NCI-H526 (cell line): ENCODE measurements at places on chromosomes 11 and 22.

- DNase-seq, result peak; percentile 12
These were observed 57.6 kb downstream of the FBXO7 start for GRCh38 chr22:32531931-32532819.

DNA sequence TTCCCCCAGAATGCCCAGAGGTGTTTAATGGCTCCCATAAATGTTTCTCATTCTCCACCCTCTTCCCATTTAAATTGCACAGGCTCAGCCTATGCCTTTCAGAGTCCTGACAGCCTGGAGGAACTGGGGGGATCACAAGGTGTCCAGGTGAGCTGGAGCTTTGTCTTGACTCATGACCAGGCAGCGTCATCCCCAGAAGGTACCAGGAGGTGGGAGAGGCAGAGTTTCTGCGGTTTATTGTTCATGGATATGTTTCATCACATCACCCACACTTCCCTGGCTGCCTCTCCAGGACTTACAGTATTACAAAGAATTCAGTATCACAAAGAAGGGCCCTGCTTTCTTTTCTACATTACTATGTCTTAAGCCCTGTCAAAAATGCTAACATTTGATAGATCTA lies 103.2 kb upstream of the GALNT18 start:
- no peak for DNase-seq

GRCh38 chr22:37310075-37310606 lies 27.8 kb downstream of the CYTH4 start:
- no peak for DNase-seq

GRCh38 chr22:50688448-50688847 lies 15.8 kb downstream of the SHANK3 start:
- no peak for DNase-seq

GRCh38 chr22:38424525-38425080 lies 30.4 kb downstream of the KCNJ4 start:
- no peak for DNase-seq

- no peak for DNase-seq
These were observed 459.9 kb downstream of the OPCML start for GRCh38 chr11:133072378-133072777.

- DNase-seq, result no peak
These were observed 9.5 kb downstream of the EMID1 start for GRCh38 chr22:29215012-29215860.

DNA sequence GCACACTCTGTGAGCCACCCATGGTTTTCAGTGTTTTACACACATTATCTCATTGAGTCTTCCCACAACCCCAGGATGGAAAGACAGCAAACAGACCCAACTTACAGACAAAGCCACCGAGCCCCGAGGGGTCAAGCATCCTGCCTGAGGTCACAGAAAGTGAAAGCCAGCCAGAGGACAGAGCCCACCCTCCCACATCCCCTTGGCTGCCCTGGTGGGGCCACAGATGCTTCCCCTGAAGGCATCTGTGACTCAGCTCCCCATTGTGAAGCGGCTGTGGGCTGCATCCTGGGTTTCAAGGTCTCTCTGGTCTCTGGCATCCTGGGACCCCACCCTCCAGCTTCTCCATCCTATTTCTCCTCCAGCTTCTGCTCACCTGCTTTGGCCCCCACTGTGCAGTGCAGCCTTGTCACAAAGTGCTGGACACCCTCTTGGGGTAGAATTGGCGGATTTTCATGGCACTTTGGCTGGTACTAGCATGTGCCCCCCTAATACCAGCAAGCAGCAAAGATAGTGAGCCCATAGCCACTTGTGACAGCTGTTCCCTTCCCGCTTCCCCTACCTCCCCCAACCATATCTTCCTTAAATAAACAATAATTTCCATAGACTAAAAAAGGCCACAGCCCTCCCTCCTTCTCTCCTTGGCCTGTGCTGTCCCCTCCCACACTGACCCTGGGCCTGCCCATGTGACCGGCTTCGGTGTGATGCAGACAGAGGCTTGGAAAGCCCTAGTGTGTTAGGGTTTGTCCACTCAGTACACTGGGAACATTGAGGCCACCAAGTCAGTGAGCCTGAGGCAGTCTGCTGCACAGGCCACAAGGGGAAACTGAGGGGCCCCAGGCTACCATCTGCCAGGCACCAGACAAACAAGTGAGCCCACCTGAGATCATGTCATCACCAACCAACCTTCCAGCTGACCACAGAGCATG lies 53.9 kb upstream of the SHISAL1 start:
- DNase-seq, result peak; percentile 34

- DNase-seq, result no peak
These were observed 18.9 kb downstream of the PLAAT3 start for GRCh38 chr11:63595296-63595695.

DNA sequence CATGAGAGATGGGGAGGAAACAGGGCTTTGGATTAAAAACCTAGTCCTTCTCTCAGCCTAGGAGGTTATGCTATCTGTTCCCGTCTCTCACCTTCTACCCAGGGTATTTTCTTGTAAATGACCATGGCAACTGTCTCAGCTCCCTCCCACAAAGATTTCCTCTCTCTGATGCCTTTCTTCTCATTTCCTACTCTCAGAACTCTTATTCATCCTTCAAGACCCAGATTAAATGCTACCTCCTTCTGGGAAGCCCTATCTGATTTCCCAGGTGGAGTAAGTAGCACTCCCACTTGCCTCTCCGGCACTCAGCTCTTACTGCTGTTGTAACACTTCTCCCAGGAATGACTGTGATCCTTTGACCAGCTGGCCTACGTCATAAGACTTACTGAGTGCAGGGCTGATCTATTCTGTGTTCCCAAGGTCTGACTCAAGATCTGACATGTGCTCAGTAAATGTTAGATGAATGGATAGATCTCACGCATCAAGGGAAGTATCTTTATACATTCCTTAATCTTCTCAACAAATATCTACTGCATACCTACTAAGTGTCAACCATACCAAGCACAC lies 175.0 kb downstream of the TENM4 start:
- no peak for DNase-seq

GRCh38 chr11:44889266-44889665 lies 61.4 kb downstream of the TP53I11 start:
- DNase-seq, result no peak

DNA sequence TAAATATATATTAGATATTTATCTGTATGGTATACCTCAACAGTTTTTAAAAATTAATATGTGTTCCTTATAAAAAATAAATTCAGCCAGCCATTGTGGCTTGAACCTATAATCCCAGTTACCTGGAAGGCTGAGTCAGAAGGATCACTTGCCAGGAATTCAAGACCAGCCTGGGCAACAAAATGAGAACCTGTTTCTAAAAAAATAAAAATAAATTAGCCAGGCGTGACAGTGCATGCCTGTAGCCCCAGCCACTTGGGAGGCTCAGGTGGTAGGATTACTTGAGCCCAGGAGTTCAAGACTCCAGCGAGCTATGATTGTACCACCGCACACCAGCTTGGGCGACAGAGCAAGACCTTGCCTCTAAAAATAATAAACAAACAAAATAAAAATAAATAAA lies 54.9 kb downstream of the PHF21A start:
- DNase-seq, result no peak

DNA sequence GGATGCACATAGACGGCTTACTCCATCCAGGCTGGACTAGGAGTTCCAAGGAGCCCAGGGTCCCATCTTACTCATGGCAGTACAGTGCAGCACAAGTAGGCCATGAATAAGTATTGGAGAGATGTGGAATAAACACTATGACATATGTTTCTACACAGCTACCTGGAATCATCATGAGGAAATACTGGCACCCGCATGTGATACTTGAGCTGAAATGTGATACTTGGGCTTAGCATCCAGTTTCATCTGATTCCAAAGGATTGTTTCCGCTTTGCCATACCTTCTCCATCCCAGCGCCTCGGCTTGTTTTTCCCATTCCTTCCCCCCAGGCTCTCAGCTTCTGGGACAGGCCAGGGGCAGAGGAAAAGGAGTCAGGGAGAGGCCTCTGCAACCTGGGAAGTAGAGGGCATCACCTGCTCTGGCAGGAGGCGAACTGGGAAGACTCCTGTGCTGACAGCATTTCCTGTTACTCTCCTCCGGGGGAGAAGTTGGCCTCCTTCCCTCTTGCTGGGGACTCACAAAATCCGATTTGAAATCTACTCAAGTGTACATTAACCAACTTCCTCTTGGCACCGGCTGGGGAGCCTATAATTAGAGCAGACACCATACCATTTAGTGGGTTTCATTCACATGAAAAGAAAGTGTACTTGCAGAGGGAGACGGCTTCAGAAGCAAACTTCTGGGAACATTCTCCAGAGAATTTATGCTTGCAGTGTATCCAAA lies 187.8 kb downstream of the MIAT start:
- no peak for DNase-seq

DNA sequence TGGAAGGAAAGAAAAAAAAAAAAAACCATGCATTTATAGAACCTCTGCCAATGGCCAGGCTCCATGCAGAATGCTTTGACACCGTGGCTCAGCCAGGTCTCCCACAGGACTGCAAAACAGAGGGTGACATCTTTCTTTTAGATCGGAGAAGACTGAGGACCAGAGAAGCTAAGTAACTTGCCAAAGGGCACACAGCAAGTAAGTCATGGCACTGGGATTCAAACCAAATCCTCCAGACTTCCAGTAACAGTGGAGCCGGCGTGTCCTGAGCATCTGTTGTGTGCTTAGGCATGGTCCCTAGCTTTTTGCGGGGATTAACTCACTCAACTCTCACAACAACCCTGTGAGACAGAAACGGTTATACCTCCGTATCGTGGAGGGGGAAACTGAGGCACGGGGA lies 20.7 kb downstream of the MGAT3 start:
- no peak for DNase-seq

- no peak for DNase-seq
These were observed 16.4 kb upstream of the OR6M1 start for GRCh38 chr11:123822599-123822998.

DNA sequence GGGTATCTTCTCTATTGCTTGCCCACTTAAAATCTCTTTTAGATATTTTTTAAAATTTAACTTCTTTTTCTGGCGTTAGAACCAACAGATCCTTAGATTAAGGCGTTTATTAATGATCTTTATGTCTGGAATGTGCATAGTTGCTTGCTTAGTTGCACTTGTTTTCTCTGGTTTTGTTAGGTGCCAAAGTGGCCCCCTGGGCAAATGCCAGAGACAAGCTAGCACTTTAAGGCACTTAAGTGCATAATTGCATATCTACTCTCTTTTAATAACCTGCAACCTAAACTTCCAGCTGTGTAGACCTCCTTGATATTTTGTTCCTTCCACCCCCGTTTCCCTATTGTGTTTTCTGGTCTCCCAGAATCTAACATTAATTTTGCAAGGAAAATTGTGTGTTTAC lies 3.3 kb downstream of the RBM4 start:
- no peak for DNase-seq

GRCh38 chr22:24178502-24179440 lies 2.5 kb upstream of the SUSD2 start:
- DNase-seq, result peak; percentile 18

GRCh38 chr11:130092661-130093060 lies 23.0 kb downstream of the APLP2 start:
- DNase-seq, result no peak

GRCh38 chr22:49786976-49787706 lies 40.5 kb downstream of the BRD1 start:
- no peak for DNase-seq

DNA sequence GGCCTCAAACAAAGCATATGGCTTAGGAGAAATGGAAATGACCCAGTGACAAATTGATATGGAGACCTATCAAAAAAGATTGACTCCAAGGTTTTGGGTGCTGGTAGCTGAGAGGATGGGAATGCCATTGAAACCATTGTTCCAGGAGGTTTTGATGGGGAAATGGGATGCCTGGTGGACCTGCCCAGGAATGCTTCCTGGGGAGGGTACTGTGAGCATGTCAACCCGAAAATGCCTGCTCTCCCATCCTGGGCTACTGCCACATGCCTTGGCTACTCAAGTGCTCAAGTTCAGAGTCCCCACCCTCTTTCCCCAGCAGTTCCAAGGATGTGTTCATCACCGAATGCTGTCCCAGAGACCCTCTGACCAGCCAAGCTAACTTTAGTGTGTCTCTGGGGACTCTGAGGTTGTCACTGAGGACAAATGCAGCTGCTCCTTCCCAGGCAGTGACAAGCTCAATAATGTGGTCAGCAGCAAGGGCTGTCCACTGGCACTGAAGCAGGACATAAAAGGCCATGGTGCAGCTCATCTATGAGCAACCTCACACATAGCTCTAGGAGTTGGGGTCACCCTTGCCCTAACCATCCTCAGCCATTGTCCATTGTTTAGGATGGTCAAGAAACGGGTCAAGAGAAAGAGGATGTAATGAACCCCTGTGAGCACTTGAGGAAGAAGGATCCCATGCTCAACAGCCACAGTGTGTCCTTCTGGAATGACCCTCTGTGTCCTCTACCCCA lies 83.7 kb downstream of the TRIM29 start:
- no peak for DNase-seq

DNA sequence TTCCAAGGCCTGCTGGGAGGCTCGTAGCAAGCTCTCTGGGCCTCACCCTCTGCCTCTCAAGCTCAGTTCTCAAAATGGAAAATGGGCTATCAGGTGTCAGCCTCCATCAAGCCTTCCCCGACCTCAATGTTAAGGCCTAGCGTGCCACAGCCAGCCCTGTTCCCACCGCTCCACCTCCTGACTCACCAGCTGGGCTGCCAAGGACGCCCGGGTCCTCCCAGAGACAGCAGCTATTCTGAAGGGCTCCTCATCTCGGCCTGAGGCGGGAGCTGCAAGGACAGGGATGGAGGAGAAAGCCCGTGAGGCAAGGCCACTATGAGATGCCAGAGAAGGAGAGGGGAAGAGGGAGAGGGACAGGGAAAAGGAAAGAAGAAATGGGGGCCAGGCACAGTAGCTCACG lies 19.9 kb downstream of the ARAP1 start:
- no peak for DNase-seq

- no peak for DNase-seq
These were observed 116.4 kb downstream of the BLID start for GRCh38 chr11:121999651-122000050.

DNA sequence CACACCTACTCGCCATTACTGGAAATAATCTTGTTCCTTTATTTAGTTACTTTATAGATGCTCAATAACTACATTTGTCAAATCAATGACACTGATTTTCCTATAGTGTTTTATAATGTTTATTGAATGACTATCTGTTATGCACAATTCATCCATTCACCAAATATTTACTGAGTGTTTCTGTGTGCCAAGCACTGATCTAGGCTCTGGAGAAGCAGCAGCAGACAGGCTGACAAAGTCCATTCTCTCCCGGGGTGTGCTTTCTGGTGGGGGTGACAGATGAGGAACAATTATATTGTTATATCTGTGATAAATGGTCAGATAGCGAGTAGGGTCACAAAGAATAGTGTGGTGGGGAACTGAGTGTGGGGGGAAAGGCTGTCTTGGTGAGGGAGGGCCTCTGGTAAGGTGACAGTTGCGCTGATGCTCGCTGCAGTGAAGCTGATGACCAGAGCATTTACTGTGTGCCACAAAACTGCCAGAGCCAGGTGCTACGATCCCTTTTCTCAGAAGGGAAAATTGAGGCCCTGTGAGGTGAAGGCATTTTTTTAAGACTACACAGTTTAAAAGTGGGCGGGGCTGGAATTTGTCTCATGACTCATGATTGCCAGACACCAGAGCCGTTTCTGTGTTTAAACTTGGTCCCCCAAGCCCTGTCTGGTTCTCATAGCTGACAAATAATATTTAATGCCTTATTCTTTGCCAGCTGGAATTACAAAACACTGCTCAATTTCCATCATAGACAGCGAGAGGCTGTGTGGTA lies 10.2 kb downstream of the PACS1 start:
- DNase-seq, result no peak

- DNase-seq, result no peak
These were observed 20.1 kb upstream of the CARS1 start for GRCh38 chr11:3077189-3077836.
